ENCODE measurements at places on chromosomes 12 and 14.

GRCh38 chr14:58118097-58118815 is 33.8 kb downstream of the ARMH4 start:
- DNase-seq: no peak

DNA sequence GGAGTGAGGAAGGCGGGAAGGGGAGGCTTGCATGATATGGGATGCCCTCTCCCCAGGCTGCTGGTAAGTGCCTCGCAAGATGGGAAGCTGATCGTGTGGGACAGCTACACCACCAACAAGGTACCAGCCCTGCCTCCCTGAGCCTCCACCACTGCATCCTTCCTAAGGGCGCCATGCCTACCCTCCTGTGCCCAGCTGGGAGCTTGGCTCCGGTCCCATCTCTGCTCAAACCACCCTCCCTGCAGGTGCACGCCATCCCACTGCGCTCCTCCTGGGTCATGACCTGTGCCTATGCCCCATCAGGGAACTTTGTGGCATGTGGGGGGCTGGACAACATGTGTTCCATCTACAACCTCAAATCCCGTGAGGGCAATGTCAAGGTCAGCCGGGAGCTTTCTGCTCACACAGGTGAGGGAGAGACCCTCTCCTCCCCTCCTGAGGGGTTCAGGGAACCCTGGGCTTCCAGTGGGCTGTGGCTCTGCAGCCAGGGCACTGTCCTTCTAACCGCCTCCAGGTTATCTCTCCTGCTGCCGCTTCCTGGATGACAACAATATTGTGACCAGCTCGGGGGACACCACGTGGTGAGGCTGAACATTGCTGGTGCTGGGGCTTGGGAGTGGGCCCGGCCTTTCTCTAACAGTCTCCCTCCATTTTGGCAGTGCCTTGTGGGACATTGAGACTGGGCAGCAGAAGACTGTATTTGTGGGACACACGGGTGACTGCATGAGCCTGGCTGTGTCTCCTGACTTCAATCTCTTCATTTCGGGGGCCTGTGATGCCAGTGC is 2.6 kb downstream of the GNB3 start:
- no peak for DNase-seq

GRCh38 chr14:78863143-78863542 is 693.0 kb downstream of the NRXN3 start:
- DNase-seq: peak; percentile 14

- DNase-seq: no peak
Measured at GRCh38 chr12:128388461-128389000, 121.6 kb downstream of the TMEM132C start.

- peak; percentile 3 for DNase-seq
Measured at GRCh38 chr12:107567876-107568619, 117.6 kb upstream of the PWP1 start.

- no peak for DNase-seq
Measured at GRCh38 chr12:80756875-80757274, 40.2 kb downstream of the MYF5 start.

- no peak for DNase-seq
Measured at GRCh38 chr14:83007641-83008225, 1474.1 kb upstream of the SEL1L start.

GRCh38 chr12:122871851-122872780 is 23.8 kb downstream of the VPS37B start:
- DNase-seq: peak; percentile 86

- no peak for DNase-seq
Measured at GRCh38 chr12:108858311-108859074, 1.1 kb upstream of the SSH1 start.

DNA sequence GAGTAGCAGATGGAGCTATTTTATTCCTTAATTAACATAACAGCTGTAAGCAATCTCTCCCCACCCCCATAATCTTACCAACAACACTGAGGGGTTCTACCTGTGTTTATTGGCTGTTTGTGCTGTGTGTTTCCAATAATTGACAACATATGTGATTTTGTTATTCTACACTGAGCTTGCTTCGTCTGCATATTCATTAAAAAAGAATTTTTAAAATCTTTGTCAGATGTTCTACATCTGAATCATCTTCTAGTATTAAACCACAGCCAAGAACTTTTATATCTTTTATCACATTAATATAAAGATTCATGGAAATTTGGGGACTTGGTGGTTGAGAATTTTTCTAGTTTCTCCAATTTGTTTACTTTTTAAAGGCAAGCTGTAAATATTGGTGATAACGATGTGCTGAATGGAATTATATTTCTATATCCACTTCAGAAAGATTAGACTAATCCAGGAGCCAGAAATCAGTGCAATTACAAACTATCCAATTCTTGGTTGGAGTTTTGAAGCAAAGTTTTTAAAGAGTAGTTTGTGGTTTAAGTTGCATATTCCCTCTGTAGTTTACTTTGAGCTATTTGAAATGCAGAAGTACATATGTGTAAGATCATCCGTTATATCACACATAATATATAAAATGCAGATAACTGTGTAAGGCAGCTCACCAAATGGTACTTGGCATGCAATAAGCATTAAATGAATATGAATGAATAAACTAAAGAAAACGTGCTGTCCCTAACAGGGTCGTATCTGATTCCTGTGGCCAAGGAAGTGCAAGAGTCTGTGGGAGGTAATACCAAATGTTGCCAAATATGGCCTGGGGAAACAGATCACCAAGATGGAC is 206.9 kb downstream of the PELI2 start:
- DNase-seq: no peak

- DNase-seq: peak; percentile 72
Measured at GRCh38 chr14:104926619-104927431, 2.1 kb downstream of the PLD4 start.

DNA sequence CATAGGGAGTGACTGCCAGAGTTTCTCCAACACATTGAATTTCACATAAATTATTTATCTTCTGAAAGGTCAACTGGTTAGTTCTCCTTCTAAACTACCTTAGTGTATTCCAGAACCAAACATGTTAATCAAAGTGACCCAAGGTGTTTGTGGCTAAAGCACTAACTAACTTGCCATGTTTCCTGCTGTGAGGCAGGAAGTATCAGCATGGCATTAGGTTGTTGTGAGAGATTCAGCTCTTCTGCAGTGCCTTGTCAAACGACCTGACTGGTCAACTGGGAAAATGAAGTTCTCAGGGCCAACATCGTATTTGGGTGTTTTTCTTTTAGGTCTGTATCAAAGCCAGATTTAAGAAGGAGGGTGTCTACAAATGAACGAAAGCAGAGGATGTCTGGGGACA is 448.1 kb downstream of the APAF1 start:
- DNase-seq: no peak

- no peak for DNase-seq
Measured at GRCh38 chr14:66643344-66643743, 135.4 kb downstream of the GPHN start.
